ENCODE measurements at places on chromosomes 5 and 9.

GRCh38 chr5:1541702-1542400 is 18.1 kb upstream of the LPCAT1 start:
- DNase-seq = no peak

GRCh38 chr9:101566904-101567724 is 27.7 kb downstream of the PPP3R2 start:
- DNase-seq = peak; percentile 49

GRCh38 chr5:82111191-82111590 is 139.4 kb downstream of the ATG10 start:
- no peak for DNase-seq

DNA sequence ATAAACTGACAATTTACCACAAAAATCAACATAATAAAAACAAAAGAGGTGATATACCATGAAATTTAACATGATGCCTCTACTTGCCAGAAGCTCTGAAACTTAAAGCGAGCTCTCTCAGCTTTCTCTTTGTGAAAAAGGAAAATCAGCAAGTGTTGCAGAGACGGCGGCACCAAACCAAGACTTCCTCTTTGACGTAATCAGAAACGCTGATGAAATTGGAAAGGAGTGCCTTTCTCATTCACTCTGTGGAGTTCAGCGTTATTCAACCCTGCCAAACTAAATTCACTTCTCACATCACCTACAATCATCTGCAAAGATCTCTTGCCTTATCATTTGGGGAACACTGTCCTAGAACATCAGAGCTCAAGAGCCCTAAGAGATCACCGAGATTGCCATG is 32.2 kb downstream of the ANXA6 start:
- DNase-seq = no peak

DNA sequence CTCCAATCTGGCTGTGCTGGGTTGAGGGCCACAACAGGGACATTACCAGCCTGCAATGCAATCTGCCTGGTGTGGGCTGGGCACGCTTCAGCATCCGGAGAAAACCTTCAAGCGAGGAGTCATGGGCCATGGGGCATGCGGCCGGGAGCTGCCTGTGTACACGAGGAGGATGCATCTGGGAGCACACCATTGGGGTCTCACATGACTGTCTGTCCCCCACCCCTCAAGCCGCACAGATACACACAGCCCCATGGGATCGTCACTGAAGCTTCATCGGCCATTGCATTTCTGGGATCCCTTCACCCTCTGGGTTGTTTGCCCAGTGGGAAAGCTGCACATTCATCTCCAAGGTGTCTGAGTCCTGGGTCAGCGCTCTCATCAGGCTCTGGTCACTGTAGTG is 9.9 kb downstream of the LCN1 start:
- no peak for DNase-seq

Measured in AG08395 (cell line).